ENCODE measurements at places on chromosomes 2 and 18. TPM values are rescaled to one million over a fixed set of nuclear protein-coding genes. Genes with fewer than 3 reads are reported as not detected.

- DNase-seq: no peak
Observed at GRCh38 chr18:50776383-50776782, 43.4 kb downstream of the MRO start.

Gene CAPN13
- total RNA-seq: not detected

GRCh38 chr2:160551259-160551658, 57.7 kb upstream of the RBMS1 start:
- DNase-seq: no peak

Gene FNDC4
- 29.9 TPM for total RNA-seq

Gene DNER
- not detected for total RNA-seq

DNA sequence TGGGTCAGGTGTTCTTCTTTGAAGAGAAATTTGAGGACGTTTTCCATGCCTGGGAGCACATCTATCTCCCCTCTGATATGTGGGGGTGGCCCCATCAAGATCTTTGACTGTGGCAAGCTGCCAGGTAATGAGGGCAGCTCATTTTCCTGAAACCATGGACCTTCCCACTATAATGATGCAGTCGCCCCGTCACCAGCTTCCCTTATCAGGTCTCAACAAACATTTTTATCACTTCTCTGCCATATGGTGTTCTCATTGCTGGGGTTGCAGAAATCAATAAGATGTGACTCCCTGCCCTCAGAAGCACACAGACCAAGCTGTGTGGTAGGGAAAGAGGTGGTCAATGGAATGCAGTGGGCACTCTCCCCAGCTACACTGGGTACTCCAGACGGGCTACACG, 48.4 kb upstream of the B3GNT7 start:
- peak; percentile 18 for DNase-seq

DNA sequence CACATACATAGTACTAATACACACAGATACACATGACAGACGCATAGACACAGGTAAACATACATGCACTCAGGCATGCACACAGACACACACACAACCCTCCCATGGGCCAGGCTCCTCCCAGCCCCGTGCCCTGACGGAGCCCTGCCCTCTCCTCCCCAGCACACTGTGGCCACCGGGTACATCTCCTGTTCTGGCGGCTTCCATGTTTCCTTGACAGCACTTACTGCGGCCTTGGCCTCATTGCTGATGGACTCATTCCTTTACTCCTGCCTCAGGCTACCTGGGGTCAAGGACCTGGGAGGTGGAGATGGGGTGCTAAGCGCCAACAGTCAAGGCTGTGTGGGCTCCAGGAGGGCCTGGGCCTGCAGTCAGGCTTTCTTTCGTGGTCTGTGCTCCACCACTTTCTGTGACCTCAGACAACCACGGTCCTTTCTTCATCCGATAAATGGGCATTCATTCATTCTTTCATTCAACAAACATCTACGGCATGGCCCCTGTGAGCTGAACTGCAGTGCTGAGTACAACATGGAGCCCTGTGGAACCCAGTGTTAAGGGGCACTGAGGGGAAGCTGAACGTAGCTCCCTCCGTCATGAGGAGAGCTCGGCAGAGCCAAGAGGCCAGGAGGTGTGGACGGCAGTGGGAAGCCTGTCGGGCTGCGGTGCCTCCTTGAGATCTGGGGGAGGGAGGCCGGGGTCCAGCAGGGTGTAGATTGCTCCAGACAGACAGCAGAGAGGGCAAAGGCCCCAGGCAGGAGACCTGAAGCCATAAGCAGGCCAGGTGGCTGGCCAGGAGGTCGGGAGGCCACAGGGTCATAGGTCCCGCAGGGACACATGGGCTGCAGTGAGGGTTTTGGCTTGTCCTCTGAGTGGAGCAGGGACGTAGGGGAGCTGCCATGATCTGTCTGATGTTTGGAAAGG, 190.4 kb upstream of the HDAC4 start:
- peak; percentile 31 for DNase-seq

GRCh38 chr2:215982465-215982875, 30.9 kb downstream of the MREG start:
- DNase-seq: peak; percentile 79

- DNase-seq: peak; percentile 53
Observed at GRCh38 chr18:79904357-79905147, 46.9 kb downstream of the SLC66A2 start.

- no peak for DNase-seq
Observed at GRCh38 chr2:194567661-194568017, 1089.4 kb upstream of the SLC39A10 start.

DNA sequence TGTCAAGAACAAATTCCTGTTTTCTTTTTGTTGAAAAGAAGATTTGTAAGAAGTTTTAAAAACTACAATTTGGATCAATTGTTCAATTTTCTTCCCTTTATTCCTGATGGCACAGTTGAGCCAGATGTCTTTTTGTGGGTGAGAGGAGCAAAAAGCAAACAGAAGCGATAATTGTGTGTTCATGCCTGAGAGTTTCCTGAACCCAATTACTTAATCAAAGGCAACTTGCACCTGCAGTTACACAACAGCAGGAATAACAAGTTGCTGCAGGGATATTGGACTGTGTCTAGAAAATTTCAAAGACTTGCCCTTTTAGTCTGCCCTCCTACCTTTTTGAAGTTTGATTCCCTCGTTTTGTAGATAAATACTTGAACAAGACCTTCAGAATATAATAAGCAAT, 383.6 kb downstream of the DSEL start:
- DNase-seq: no peak

Gene PRSS56
- total RNA-seq: not detected

DNA sequence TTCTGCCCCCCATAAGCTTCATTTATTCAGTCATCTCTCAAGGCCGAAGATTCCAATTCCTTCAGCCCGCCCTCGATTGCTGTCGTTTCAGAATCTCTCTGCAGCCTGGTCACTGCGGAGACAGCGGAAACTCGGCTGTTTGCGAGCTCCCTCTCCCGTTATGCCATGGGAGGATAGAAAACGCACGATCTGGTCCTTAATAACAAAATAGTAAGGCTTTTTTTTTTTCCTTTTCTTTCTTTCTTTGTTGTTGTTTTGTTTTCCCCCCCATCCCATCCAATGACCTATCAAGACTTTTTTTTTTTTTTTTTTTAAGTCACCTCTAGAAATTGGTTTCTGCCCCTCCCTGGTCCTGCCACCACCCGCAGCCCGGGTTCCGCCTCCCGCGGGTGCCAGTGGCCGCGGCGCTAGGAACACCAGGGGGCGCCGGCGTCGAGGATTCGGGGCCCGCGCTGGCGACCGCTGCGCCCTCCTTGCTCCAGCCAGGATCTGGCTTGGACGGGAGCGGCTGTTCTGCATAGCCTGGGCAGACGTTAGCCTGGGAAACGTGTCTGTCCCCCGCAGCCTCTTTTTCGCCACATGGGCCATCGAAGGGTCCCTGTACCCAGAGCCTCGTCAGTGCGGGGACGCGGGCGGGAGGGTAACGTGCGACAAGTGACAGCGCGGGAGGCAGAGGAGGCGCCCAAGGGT, 10.1 kb downstream of the CPLX4 start:
- DNase-seq: peak; percentile 80

Gene RASGRP3
- 3.0 TPM for total RNA-seq

Gene PIEZO2
- total RNA-seq: 16.9 TPM

DNA sequence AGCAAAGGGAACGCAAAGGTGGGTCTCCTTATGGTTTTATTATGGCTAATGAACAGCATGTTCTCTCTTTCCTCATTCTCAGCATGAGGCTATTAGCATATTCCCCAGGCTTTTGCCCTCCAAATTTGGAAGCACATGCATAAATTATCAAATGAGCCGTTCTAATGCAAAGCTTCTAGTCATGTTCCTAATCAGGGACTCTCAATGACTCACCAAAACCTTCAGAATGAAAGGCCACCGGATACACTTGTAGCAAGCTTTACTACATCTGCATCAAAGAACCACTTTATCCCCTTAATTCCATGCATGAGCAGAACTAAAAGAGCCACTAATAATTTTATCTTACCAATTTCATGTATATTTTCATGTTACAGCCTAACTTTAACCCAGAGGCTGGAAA, 310.5 kb downstream of the LRATD1 start:
- DNase-seq: no peak

- no peak for DNase-seq
Observed at GRCh38 chr18:8529609-8530008, 79.6 kb upstream of the RAB12 start.

Gene RGPD3
- total RNA-seq: 0.12 TPM

Gene ZC3H8
- 28.4 TPM for total RNA-seq

GRCh38 chr2:50448556-50448955, 583.4 kb downstream of the NRXN1 start:
- no peak for DNase-seq

DNA sequence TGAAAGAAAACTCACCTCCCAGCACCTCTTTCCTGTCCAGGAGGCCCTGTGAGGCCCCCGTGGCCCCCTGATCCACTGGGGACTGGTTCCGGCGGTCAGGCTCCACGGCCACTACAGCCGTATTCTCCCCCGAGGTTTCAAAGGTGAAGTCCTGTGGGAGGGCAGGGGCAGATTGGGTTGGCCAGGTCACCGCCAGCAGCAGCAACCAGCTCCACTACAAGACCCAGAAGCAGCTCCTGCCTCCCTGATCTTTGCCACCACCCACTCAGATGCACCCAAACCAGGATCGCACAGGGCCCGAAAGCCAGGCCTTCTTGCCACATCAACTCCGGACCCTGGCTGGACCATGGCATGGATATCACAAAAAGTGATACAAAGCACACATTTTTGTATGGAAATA, 21.9 kb downstream of the SDC1 start:
- DNase-seq: peak; percentile 83

DNA sequence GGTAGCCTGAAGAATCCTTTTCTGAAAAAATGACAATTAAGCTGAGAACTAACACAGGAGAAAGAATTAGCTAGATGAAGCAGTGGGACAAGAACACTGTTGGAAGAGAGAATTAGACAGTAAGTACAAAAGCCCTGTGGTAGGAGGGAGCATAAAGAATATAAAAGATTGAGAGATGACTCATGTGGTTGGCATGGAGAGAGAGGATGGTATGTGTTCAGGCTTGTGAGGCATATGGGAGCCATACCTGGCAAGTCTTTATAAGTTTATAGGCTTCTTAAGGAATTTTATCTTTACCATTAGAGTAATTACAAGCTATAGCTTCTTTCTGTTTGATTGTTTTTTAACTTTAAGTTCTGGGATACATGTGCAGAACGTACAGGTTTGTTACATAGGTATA, 325.0 kb downstream of the ARL6IP6 start:
- no peak for DNase-seq

Gene CDK15
- not detected for total RNA-seq
